ENCODE measurements at places on chromosomes 2 and 18.

DNA sequence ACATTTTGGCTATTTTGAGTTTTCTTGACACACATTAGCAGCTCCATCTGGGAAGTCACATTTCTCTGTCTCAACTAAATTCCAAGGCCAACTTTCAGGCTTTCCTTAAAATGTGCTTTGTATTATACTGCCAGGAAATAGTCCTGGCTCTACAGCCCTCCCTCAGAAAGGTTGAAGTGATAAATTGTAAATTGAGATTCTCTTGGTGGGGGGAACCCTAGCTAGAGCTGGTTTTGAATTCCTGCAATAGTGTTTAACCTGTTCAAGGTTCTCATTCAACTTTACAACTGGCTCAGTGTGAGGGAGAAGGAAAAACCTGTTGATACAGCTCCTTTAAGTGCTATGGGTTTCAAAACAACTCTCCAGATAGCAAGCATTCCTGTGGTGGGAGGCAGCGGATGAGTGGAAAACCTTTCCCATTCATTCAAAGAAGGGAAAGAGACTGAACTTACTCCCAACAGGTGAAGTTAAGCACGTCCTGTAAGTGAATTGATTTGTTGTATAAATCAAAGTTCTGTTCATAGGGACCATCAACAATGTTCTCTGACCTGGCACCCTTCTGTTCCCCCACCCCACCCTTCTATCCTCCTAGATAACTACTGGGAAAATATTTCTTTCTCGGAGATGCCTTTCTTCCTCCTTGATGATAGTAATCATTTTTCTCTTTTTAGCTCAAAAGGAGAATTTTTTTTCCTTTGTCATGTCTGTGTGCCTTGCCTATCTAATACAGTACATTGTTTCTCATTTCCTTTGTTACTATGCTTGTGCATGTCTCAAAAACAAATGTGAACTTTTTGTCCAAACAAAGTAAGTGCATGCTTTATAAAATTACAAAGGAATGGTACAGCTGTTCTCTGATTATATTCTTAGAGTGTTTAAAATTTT is 44.2 kb upstream of the SLC39A10 start:
- DNase-seq: peak; percentile 86

DNA sequence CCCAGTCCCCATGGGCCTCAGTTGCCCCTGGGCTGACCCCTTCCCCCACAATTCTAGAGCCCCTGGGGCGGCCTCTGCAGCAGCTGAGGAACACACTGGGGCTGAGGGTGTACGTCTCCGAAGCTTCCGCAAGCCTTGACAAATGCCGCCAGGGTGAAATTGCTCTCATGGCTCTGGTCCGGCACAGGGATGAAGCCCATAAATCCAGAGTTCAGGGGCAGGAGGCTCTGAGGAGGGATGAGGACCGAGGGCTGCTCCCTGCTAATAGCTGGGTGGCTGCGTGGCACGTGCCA is 27.1 kb upstream of the OTOS start:
- no peak for DNase-seq

- DNase-seq: no peak
Measured at GRCh38 chr2:88845772-88846661, 154.5 kb downstream of the RPIA start.

DNA sequence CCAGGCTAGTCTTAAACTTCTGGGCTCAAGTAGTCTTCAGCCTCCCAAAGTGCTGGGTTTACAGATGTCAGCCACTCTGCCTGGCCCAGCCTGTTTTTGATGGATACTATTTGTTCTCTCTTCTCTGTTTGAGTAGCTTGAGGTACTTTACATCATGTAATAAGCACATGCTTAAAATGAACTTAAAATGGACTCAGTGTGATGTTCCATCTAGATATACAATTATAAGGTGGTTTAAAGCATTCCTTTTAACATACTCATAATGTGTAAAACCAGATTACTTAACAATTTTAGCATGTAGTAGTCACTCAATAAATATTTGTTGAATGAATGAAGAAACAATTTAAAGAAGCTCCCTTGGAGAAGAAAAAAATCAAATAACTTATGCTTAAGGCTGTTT is 9.6 kb downstream of the PTPRM start:
- DNase-seq: peak; percentile 85

- no peak for DNase-seq
Measured at GRCh38 chr2:159193791-159194190, 92.7 kb downstream of the WDSUB1 start.

- DNase-seq: no peak
Measured at GRCh38 chr2:54310961-54311360, 54.9 kb upstream of the TSPYL6 start.

- peak; percentile 56 for DNase-seq
Measured at GRCh38 chr2:54419855-54420523, 36.1 kb upstream of the SPTBN1 start.
